ENCODE measurements at places on chromosomes 3 and 15.

GRCh38 chr3:58272891-58273290 is 33.2 kb upstream of the RPP14 start:
- DNase-seq: no peak

DNA sequence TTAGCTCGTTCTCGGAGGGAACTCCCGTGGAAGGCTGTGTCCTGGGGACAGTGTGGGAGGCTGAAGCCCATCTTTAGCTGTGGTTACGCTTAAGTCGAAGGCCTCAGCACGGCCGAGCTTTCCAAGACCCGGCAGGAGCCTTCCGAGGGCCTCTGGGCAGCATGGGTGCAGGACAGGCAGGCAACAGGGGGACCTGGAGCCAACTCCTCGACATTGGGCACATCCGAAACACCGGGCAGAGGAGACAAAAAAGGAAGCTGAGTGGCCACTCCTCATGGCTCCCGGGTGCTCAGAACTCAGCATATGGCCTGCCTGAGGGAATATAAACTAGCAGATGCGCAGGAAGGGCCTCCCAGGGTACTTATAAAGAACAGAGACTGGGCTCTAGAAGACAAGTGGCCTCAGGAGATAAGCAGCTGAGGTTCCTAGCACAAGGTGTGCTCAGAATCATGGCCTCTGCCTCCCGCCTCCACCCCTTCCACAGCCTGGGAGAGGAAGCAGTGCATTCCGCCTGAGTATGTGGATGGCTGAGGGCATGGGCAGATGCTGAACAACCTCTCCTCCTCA is 34.1 kb downstream of the ABTB1 start:
- DNase-seq: no peak

GRCh38 chr15:35886765-35887164 is 340.8 kb upstream of the DPH6 start:
- no peak for DNase-seq

DNA sequence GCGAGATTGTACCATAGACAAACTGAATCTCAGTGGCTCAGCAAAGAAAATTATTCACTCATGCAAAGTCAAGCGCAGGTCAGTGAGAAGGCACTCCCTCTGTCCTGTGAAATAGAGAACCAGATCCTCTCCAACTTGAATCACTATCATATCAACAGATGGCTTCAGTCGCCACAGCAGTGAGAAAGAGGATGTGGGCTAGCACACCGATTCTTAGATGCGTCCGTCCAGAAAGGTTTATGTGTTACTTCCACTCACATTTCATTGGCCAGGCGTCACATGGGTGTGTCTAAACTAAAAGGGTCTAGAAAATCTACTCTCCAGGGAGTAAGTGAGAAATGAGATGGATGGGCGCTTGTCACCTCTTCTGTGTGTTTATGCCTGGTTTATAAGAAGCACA is 141.6 kb upstream of the KBTBD8 start:
- DNase-seq: no peak

DNA sequence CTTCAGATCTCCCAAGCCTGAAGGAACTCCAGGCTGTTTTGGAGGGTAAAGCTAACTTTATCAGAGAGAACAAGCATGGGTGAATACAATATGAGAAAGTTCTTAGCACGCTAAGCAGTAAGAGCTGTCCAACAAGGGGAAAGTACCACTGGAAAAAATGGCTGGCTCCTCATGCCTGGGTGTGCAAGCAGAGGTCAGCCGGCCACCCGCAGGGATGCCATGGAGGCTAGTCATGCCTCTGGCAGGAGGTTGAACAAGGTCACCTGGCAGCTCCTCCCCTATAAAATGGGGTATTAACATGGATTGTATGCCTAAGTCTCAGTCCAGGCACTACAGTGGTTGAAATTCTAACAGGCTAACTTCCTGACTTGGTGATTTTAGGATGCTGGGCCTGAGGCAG is 75.4 kb upstream of the SLC6A1 start:
- no peak for DNase-seq

- no peak for DNase-seq
These were observed 420.6 kb downstream of the SHQ1 start for GRCh38 chr3:72427624-72428023.

DNA sequence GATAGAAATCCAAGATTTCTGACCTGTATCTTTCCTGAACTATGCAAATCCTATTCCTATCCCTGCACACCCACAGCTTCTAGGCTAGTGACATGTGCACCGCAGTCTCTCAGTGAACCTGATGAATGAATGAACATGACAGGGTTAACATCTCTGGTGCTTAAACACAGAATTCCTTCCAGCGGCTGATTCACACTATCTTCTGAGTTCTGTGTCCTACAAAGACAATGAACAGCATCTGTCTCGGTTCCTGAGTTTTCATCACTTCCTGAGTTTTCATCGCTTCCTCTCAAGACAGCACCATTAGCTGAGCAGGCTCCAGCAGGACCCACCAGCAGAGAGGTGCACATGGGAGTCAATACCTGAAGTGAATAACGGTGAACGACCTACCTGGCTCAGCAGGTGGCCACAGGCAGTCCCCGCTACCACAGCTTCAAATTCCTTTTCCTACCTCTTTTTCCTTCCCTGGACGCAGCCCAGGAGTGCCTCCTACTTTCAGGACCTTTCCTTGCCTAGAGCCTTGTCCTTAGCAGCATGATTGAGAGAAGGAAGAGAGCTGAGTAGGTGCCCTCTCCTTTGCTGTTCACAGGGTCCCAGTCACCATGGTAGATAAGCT is 113.5 kb downstream of the IGF2BP2 start:
- no peak for DNase-seq

DNA sequence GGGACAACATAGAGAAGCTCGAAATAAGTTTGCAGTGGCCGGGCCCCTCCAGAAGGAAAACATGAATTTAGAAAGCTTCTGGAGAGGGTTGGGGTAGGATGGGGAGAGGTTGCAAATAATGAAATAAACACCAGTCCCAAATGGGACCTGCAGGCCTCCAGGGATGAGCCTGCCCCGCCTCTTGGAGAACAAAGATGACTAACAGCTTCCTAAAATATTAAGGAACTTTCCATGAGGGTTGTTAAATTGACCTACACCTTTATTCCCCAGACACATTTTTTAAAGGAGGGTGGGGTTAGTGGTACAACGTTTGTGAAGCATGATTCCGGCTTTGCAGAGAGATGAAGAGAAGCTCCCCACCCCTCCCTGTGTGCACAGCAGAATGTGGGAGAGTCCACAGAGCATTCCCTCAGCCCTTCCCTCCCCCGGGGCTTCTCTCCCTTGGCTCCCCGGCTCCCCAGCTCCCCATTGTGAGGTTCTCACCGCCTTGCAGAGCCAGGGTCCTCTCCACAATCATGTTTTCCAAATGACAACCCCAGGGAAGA is 84.1 kb downstream of the ARHGAP31 start:
- no peak for DNase-seq

GRCh38 chr3:184029443-184029842 is 2.1 kb upstream of the HTR3D start:
- DNase-seq: no peak

GRCh38 chr3:40961104-40961857 is 238.0 kb upstream of the CTNNB1 start:
- no peak for DNase-seq

GRCh38 chr3:99110401-99110800 is 208.9 kb upstream of the DCBLD2 start:
- no peak for DNase-seq

GRCh38 chr15:97522347-97522746 is 438.2 kb upstream of the ARRDC4 start:
- DNase-seq: no peak

DNA sequence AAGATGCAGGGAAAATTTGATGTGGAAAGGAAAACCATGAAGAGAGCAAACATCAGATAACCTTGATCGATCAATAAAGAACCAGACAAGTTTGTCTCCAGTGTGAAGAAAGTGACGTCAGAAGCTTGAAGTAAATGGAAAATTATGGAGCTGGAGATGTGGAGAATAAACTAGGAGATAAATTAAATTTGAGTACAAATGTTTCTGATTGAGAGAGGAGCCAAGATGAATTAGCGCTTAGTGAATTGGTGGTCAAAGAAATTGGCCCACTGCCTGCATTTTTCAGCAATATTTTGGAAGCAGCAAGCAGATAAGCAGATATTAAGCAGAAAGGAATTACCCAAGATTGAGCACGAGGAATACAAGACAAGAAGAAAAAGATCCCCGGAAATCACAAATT is 567.3 kb upstream of the ZNF385D start:
- DNase-seq: no peak

GRCh38 chr3:140296796-140297352 is 361.9 kb downstream of the CLSTN2 start:
- DNase-seq: no peak

- DNase-seq: no peak
These were observed 5.3 kb downstream of the SEMA3G start for GRCh38 chr3:52439426-52440248.

GRCh38 chr15:67110361-67110781 is 45.0 kb downstream of the SMAD3 start:
- DNase-seq: no peak

DNA sequence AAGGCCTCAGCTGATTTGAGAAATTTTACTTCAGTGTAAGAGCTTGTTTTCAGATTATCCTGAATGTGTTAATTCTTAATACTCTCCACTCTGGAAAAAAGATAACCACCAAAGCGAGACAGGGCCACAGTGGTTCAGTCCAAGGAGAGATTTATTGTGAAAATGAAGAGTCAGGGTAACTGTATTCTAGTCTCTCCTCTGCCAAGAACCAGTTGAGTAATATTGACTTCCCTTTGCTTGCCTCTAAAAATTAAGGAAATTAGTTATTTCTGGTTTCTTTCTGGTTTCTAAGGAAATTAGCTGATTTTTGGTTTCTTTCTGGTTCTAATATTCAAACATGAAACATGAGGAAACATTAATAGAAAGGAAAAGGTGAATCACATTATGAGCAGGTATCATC is 34.9 kb downstream of the PPP1R2 start:
- no peak for DNase-seq

DNA sequence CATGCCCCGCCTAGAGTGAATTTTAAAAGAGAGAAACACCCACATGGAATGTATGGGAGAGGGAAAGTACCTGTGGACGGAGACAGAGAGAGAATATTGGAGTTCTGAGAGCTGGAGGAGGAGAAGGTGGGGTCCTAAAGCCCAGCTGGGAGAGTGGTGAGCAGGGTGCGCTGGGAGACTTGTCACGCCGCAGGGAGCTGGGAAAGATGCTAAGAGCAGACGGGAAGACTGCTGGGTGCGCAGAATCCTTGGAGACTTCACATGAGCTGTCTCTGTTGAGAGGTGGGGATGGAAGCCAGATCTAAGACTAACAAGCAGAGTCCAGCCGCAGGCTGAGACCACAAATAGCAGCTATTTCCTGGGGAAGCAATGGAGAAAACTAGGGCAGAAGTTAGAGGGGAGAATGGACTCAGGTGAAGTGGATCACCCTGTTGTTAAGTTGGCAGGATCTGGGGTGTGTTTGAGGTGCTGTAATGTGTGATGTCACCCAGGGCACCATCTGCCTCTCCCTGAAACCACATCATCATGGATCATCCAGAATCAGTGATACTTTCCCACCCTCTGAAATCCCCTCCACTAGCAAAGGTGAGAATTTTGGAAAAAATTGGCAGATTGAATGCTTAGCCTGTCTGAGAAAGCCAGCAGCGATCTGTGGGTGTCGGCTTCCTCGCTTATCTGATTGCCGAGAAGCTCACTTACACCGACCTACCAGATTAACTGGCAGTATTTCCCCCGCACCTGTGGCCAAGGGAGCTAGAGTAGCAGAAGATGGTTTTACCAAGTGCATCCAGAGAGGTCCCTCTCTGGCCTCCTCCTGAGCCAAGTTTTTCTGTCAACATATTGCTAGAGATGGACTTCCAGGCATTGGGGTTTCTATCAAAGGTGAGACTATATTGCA is 174.8 kb upstream of the BHLHE40 start:
- no peak for DNase-seq

- DNase-seq: no peak
These were observed 43.1 kb upstream of the SACM1L start for GRCh38 chr3:45646051-45646585.

DNA sequence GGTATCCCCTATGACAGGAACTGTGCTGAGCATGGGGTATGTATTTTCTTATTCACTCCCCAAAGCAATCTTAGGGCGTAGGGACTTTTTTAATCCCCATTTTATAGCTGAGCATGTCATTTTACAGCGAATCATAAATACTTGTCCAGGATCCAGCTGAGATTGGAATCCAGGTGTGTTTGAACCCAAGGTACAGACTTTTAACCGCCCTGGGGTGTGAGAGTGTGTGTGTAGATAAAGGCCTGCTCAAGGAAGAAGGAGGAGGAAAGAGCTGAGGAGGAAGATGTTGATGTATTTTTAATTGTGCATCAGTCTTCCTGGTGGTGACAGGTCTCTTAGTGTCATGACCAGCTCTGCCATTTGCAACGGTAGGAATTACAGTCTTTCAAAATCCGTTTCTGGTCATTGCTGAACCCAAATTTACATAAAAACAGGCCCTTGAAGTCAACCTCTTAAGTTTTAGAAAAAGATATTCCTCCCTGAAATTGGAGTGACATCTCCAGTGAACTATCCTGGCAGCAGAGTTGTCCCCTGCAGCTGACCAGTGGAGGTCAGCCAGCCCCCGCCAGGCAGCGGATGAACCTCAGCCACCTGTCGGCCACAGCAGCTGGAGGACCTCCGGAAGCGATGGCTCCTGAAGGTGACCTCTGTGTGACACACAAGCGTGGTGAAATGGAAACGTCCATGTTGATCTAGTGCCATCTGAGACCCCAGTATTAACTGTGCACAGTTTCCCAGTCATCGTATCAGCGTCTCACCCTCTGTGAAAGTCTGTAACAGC is 92.8 kb upstream of the MITF start:
- no peak for DNase-seq

- no peak for DNase-seq
These were observed 30.6 kb upstream of the LRRC3B start for GRCh38 chr3:26591926-26592325.

DNA sequence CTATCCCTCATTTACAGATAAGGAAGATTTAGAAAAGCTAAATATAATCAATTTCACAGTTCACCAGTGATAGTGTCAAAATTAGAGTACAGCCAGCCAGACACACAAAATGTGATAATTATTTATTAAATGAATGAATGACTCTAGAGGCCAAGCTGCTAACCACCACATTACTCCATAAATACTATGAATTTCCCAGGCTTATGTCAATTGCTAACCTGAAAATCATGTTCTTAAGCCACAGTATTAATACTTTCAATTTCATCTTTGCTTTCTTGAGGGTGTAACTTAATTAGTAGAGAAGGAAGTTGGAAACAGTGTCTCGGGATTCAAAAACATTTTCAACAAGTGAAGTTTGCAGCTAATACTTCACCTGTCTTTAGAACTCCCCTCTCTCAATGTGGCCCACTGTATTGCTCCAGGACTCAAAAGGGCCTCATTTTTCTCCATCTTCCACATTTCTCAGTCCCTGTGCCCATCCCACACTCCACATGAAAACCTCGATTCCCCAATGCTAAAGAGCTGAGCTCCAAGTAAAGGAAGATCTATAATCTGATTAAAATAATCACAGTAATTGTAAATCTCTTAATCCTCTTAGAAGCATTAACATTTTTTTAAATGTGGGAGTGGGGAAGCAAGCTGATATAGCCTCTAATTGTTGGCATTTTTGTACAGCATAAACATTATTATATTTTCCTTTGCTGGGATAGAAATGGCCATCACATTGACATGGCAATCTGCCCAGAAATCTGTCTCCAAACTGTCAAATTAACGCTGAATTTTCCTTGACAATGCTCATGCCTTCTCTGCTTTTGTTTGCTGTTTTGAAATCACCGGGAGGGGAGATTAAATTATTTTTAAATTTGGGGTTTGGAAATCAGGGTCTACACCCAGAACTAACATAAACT is 765.1 kb downstream of the ROBO1 start:
- DNase-seq: no peak

- DNase-seq: no peak
These were observed 41.3 kb downstream of the ADAMTSL3 start for GRCh38 chr15:83695246-83695645.

Measured in Calu3 (cell line).